ENCODE measurements at places on chromosomes 3 and 15.

DNA sequence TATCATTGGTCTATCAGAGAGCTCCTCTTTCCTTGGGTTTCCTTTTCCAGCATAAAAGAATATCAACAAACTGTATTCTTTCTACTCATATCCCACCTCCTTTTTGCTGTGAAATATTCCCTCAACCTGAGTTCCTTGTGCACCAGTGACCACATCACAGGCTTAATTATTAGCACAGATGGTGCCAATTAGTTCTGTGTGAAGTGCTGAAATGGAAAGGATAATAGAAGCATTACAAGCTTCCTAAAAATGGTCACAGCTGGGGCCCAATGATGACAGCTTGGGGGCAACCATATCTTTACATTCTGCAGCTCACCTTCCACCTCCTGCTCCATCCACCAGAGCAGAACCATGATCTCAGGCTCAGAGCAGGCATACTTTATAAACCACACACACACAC is 84.6 kb downstream of the ANO10 start:
- DNase-seq: no peak

DNA sequence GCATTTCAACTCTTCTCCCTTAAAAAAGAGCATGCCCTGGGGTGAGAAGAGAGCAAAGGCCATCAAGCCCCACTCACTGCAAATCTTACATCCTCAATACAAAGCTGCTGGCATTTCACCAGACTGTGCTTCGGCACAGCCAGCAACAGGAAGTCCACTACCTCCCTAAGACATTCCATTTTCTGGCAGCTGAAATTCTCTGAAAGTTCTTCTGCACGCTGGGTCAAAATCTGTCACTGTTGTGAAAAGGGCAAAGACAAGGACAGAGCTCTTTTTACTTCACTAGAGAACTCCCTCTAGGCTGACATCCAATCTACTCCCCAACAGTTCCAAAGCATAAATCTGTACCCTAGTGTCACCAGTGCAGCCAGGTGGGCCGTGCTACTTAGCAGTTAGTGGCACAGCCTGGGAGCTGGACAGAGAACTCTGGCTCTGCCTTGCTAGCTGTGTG is 6.3 kb downstream of the MTMR10 start:
- no peak for DNase-seq

GRCh38 chr15:62549345-62549970 is 384.4 kb upstream of the C2CD4B start:
- DNase-seq: peak; percentile 29

DNA sequence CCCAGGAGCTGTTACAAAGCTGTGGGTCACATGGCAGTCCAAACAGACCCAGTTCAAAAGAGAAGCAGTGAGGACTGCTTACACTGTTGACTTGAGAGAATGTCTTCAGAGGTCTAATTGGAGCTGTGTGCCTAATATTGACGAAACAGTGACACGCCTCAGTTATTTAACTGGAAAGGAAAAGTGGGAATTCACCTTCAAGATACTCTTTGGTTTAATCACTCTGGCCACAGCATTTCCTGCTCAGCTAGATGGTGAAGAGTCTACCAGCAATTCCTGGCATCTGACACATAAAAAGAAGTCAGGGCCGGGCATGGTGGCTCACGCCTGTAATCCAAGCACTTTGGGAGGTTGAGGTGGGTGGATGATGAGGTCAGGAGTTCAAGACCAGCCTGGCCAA is 326.4 kb downstream of the SV2B start:
- no peak for DNase-seq

- no peak for DNase-seq
These were observed 2.8 kb downstream of the EFHB start for GRCh38 chr3:19931180-19931692.

DNA sequence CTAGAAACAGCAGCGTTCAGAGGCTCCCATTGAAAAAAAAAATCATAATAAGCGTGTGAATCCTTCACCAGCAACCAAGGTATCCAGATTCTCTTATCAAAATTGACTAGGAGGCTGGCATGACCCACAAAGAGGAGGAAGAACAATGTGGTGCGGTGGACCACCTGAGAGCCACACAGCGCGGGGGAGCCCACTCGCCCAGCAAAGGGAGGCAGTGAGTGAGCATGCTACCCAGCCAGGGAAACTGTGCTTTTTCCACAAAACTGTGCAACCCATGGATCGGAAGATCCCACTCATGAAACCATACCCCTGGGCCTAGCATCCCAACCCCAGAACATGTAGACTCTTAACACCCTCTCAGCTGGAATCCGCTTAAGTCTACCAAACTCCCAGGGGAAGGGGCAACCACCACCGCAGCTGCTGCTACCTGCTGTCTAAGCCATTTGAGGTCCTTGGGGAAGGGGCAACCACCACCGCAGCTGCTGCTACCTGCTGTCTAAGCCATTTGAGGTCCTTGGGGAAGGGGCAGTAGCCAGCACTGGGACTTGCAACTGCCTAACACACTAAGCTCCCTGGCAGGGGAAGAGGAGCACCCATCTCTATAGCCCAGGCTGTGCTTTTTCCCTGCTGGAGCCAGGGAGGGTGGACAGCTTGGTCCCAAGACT is 102.8 kb upstream of the CLDN18 start:
- no peak for DNase-seq

GRCh38 chr3:122353215-122353614 is 28.2 kb downstream of the CSTA start:
- DNase-seq: no peak

- DNase-seq: no peak
These were observed 46.9 kb downstream of the IFT57 start for GRCh38 chr3:108175352-108175751.

DNA sequence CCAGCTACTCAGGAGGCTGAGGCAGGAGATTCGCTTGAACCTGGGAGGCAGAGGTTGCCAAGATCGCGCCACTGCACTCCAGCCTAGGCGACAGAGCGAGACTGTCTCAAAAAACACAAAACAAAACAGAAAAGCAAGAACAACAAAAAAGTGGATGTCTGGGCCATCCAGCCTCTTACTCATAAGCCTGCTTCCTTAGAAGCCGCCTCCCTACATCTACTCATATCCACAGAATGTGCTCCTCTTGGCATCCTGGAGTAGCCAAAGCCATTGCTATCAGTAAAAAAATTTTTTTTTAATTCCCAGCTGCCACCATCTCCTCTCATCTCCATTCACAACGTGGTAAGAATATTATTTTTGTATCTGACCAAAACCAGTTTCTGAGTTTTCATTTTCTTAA is 10.8 kb downstream of the ZSCAN2 start:
- DNase-seq: no peak

DNA sequence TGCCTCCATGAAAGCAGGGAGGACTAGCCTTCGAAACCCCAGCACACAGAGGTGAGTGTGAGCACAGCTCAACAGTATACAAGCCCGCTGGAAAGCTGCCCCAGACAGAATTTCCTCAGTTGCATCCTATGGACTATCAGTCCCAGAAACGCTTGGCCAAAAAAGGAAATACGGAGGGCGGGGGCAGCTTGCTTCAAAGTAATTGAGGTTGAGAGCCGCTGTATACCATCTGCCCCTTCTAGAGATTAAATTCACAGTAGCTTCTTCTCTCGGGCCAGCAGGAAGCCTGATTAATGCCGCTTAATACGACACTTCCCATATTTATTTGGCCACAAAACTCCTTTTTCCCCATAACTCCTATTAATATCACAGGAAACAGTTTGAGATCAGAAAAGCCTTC is 88.7 kb downstream of the LIPC start:
- no peak for DNase-seq

DNA sequence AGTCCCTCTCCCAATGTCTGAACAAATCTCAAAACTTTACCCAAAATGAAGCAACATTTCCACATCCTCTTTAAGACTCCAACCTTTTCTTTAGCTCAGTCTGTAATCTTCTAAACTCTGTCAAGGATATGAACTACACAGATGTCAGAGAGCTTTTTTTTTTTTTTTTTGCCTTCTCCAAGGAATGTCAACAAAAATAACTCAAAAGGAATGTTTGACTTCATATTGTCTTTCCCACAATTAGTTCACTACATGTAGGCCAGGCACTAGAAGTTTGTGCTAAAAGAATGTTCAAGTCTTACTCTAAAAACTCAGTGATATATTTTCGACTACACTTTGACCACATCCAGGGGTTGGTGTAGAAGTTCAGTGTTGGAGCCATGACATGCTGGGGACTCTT is 37.1 kb downstream of the ADAMTS9 start:
- no peak for DNase-seq

DNA sequence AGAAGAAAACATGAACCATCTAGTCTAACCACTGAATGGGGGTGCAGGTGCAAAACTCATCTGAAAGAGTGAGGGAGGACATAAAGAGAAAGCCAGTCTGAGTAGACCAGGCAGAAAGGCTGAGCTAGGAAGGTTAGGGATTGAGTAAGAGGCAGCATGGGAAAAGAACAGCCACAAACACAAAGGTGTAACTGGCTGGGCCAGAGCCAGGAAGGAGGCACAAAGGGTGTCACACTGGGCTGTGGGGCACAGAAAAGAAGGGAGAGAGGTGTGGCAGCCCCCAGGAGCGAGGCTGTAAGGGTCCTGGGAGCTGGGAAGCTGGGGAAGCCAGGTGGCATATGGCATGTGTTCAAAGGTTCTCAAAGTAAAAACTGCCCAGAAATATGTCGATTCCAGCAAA is 18.7 kb downstream of the IGSF11 start:
- DNase-seq: no peak

DNA sequence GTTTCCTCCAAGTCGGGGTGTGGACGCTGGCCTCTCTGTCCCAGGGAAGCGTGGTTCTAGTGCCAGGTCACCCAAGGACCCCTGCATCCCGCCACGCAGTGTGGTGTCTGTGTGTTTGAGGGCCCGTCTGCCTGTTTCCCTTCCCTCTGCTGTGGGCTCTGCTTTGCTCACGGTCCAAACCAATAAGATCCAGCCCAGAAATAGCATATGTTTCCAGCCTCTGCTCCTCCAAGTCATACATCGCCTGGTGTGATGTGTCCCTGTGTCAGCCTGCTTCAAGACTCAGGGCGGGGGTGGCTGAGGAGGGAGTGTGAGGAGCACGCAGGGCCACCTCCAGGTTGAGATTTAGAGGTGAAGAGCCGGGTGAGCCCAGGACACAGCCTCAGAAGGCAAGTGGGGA is 21.9 kb upstream of the RPL29 start:
- DNase-seq: no peak

DNA sequence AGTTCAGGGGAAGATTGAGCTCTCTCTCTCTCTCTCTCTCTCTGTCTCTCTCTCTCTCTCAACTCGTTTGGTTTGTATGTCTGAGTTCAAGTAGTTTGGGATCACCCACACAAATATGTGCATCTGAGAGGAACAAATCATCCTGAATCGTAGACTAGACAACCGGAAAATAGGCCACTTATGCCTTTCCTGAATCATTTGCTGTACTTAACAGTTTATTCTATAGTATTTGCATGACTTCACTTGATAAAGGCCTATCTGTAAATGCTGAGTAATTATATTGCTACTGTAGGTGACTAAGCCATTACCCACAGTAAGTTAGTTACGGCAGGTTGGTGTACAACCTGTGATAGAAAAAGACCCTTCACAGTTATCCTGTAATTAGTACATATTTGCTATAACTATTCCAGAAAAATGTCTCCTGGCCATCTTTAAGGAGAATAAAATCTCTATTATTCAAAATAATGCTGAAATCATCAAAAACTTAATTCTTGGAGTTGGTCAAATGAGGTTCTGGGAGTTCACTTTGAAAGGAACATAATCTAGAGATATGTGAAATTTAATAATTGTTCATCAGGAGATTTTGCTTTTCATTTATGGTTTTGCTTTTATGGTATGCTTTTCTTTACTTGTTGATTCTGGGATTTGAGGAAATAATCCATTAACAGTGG is 31.1 kb downstream of the OXSM start:
- DNase-seq: no peak

GRCh38 chr3:161251716-161252115 is 30.6 kb downstream of the NMD3 start:
- DNase-seq: no peak

DNA sequence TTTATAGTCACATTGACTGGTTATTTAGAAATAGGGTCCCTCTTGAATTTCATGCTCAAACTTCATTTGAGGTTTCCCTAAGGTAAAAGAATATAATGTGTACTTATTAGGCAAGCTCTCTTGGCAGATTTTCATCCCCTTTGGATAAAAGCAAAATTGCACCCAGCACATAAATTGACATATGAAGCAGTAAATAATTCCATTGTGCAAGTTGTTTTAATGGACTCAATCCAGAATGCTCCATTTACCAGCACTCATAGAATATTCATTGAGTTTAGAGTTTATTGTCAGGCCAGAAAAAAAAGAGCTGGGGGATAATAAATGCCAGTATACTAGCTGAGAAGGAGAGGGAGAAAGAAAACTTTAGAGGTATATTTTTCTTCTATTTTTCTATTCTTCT is 136.8 kb downstream of the TPRG1 start:
- no peak for DNase-seq

DNA sequence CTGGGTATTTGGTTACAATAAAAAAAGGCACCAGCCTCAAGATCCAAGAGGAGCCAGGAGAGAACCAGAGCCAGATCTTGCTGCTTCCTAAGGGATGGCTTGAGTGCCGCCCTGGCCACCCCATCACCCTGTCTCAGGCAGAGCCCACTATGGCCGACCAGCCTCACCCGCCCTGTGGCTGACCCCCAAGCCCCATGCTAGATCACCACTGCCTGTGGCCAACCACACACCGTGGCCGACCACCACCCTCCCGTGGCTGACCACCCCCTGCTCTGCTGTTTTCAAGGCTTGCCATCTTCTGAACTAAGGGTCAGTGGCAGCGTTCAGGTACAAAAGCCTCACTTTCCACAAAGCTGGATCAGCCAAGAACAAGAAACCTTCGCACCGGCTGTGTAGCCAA is 12.0 kb downstream of the CSPG5 start:
- no peak for DNase-seq

GRCh38 chr3:128689060-128689459 is 36.9 kb upstream of the RAB7A start:
- no peak for DNase-seq

DNA sequence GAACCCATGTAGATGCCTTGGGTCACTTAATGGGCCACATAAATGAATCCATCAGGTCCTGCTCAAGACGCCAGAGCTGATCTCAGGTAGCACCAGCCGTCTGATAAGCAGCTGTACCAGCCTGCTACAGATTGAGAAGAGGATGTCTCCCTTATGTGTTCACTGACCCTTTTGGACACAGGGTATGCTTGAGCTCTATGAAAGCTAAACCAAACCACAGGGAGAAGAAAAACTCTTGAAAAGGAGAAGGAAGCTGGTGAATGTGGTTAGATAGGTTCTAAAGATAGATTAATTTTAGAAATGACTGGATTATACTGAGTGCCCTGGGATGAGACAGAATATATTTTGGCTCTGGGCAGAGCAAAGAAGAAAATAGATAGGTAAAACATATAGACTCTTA is 187.5 kb downstream of the SPATA16 start:
- DNase-seq: no peak

GRCh38 chr15:58629625-58630024 is 119.9 kb downstream of the ADAM10 start:
- DNase-seq: no peak

DNA sequence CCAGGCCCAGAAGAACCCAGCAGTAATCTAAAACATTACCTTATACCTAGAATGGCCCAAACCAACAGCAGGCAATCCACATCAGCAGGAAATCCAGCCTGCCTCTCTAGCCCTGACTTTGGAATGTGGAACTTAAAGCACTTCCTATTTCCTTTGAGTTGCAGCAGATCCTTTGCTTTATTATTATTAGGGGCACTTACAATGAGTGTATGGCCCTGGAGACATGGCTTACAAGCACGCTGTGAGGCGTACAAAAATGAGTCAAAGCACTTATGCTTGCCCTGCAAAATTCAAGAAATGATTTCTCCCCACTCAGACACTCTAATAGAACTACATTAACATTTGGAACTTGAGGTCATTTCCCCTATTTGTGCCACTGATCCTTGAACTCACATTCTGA is 9.5 kb upstream of the KNSTRN start:
- DNase-seq: no peak

GRCh38 chr3:47475029-47475569 is 642 bp downstream of the SCAP start:
- DNase-seq: no peak
